ENCODE measurements at places on chromosomes 6 and 20.

DNA sequence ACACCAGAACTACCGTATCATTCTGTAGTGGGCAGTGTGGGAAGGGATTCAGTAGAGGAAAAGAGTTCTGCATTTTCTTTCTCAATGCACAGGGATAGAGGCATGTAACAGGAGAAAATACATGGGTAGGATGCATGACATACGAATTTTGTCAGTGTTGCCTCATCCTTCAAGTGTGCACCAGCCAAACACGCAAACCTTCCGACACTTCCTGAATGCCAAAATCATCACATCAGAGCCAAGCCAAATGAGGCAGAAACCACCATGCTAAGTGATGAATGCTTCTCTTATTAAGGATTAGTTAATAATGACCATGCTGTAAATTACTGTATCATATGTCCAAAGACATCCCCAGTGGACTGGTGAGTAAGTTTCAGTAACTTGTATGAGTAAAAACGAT lies 27.3 kb downstream of the RAMACL start:
- DNase-seq, result no peak

GRCh38 chr6:149477544-149477943 lies 7.3 kb downstream of the ZC3H12D start:
- DNase-seq, result no peak

- no peak for DNase-seq
Observed at GRCh38 chr6:11900662-11901598, 111.2 kb upstream of the HIVEP1 start.

GRCh38 chr6:100186552-100186951 lies 192.5 kb upstream of the MCHR2 start:
- DNase-seq, result no peak

GRCh38 chr6:80959034-80959433 lies 793.4 kb downstream of the TENT5A start:
- no peak for DNase-seq

DNA sequence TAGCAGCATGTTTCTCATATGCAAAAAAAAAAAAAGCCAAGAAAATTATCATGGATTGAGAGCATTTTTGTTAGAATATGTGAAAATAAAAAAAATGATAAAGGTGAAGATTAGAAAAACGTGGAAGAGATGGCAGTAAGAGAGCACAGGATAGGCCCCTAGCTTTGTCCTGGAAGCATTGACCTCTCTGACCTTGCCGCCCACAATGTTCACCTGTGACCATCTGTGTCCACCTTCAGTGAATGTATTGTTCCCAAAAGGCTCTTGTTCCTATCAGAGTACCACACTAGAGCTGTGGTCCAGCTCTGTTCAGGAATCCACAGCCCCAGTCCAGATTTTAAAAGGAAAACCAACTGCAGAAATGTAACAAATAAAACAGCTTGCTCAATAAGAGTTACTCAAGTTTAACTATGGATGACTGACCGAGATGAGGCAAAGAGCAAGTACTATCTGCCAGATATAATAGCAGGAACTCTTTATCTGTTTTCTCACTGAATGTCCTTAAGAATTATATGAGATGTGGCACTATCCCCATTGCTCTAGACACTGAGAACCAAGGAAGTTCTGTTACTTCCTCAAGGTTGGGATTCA lies 287.7 kb upstream of the STXBP5 start:
- DNase-seq, result no peak

DNA sequence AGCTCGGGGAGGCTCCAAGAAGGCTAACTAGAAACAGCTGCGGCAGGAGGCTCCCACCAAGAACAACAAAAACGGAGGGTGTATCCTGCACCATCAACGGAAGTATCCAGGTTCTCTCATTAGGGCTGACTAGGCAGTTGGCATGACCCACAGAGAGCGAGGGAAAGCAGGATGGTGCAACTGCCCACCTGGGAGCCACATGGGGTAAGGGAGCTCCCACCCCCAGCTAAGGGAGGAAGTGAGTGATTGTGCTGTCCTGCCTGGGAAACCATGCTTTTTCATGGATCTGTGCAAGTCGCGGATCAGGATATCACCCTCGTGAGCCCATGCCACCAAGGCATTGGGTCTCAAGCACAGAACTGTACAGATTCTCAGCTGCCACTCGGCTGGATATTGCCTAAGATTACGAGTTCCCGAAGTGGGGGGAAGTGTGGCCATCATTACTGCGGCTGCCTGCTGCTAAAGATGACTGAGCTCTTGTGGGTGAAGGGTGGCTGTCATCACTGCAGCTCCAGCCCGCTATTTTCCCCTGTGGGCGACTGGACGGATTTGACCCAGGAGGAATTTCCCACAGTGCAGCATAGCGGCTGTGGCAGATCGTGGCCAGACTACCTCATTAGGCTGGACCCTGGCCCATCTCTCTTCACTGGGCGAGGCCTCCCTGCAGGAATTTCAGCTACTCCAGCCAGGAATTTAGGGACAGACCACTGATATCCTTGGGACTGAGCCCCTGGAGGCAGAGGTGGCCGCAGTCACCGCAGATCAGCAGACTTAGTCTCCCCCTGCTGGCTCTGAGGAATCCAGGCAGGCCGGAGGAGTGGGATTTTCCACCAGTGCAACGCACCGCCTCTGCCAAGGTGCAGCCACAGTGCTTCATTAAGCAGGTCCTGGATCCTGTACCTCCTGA lies 515.7 kb downstream of the FRK start:
- no peak for DNase-seq

Data from amniotic stem cell (primary cell).